ENCODE measurements at places on chromosomes 7 and 10.

GRCh38 chr7:34109936-34110780 lies 204.8 kb downstream of the BMPER start:
- DNase-seq: no peak

GRCh38 chr7:126529254-126529653 lies 723.5 kb downstream of the GRM8 start:
- DNase-seq: no peak

- no peak for DNase-seq
These were observed 255.1 kb upstream of the LRRN3 start for GRCh38 chr7:110835849-110836248.

DNA sequence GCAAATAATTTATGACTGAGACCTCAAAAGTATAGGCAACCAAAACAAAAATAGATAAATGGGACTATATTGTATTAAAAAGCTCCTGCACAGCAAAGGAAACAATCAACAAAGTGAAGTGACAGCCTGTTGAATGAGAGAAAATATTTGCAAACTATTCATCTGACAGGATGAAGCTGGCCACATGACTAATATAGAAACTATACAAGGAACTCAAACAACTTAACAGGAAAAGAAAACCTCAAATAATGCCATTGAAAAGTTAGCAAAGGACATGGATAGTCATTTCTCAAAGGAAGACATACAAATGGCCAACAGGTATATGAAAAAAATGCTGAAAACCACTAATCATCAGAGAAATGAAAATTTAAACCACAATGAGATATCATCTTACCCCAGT lies 245.1 kb downstream of the STK31 start:
- DNase-seq: peak; percentile 49

DNA sequence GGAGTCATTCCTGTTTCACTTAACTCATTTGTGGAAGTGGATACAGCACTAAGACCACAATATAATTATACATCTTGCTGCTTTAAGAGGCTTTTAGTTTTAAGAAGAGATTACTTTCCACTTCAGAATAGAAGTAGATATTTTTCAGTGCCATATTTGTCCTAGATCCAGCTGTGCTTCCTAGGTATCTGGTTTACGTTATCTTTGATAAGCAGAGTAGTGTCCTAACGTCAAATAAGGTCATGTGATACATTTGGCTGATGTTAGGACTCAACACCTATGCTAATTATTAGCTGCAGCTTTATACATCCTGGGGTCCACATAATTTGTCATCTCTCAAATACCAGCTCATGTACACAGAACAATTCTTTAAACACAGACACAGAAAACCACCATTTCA lies 196.2 kb upstream of the SMIM30 start:
- no peak for DNase-seq

DNA sequence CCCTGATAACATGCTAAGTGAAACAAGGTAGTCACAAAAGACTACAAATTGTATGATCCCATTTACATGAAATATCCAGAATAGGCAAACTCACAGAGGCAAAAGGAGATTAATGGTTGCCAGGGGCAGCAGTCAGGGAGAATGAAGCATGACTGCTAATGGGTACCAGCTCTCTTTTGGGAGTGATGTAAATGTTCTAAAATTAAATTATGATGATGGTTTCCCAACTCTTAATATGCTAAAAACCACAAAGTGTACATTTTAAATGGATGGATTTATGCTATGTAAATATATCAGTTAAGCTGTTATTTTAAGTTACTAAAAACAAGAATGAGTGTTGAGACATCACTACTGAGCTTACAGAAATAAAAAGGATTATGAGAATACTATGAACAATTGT lies 12.6 kb downstream of the CYP51A1 start:
- DNase-seq: no peak

DNA sequence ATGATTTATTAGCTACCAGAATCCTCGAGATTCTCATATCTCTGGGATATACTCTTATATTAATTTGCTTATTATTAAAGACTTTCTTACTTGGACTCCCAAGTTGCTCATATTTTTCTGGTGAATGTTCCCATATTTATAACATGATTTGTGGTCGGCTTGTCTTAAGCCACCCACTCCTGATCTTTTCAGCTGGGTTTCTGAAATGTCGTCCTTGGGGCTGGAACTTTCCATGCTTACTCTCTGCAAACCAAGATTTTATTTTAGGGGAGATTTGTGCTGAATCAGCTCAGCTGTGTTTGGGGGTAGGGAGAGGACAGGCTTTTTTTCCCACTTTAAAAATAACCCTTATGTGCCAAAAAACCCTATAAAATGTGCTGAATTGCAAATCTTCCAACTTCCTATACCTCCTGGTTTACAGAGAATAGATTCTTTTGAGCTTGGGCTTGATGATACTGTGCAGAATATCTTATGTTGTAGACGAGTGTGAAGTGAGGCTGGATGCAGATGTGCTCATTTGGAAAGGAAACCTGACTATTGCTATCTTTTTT lies 162.1 kb downstream of the SND1 start:
- DNase-seq: no peak

DNA sequence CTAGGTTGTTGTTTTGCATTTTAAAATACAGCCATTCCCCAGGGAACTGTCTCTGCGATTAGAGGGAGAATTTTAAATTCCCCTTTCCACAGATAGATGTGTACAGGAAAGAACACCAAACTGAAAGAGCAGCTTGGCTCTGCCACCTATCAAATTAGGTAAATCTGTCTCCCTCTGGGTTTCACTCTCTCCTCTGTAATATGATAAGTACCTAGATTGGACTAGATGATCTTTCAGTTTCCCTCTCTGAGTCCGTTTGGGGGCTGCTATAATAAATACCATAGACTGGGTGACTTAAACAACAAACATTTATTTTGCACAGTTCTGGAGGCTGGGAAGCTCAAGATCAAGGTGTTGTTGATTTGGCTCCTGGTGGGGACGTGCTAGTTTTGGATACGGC lies 186.0 kb downstream of the KIF20B start:
- DNase-seq: no peak

DNA sequence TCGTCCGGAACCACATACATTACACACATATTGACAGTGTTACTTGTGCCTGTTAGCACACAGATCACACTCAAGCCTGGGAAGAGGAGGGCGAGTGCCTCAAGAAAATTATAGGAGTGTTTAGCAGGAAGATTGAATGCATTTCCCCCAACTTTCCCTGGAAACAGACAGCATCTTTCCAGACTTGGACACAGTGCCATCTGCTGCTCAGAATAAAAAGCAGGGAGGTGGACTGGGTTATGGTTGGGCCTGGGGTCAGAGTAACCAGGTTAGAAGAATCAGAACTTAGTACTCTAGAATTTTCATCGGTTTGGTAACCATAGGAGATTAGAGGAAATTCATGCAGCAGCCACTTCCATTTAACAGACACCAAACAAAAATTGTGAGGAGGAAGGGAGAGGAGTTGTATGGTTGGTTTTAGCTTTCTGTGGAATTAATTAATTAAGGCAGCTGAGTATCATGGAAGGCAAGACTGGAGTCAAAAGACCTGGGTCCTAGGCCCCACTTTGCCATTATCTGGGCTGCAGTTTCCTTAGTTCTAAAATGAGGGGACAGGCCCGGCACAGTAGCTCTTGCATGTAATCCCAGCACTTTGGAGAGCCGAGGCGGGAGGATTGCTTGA lies 43.4 kb upstream of the OPTN start:
- peak; percentile 5 for DNase-seq

GRCh38 chr7:151794508-151795167 lies 82.3 kb downstream of the PRKAG2 start:
- DNase-seq: no peak

- DNase-seq: no peak
These were observed 249.3 kb upstream of the TCERG1L start for GRCh38 chr10:131560706-131561355.

DNA sequence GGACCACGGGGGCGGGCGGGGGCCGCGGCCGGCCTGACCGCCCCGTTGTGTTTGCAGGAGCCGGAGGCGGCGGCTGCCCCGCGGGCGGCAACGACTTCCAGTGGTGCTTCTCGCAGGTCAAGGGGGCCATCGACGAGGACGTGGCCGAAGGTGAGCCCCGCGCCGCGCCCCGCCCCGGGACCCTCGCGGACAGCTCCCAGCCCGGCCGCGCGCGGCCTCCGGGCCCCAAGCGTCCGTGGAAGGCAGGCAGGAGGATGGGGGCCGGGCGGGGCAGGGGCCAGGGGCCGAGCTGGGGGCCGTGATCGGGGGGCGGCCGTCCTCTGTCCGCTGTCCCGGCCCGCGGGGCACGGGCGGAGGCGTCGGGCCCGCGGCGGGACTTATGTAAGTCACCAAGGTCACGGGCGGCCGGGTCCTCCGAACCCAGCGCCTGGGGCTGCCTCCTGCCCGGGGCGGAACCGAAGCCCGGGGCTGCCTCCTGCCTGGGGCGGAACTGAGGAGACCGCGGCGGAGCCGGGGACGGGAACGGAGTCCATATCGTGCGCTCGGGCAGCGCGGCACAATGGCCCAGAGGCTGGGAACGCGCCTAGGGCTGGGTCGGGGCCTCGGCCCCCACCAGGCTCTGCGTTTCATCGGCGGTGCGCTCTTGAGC lies 497 bp downstream of the PPP2R2D start:
- DNase-seq: no peak

GRCh38 chr7:9192969-9193368 lies 759.6 kb downstream of the NXPH1 start:
- no peak for DNase-seq

GRCh38 chr10:89047397-89047796 lies 56.8 kb downstream of the FAS start:
- DNase-seq: no peak

GRCh38 chr7:77339726-77340125 lies 76.4 kb downstream of the GSAP start:
- no peak for DNase-seq

Measured in NCI-H226 (cell line).